ENCODE measurements at places on chromosomes 3 and 15.

DNA sequence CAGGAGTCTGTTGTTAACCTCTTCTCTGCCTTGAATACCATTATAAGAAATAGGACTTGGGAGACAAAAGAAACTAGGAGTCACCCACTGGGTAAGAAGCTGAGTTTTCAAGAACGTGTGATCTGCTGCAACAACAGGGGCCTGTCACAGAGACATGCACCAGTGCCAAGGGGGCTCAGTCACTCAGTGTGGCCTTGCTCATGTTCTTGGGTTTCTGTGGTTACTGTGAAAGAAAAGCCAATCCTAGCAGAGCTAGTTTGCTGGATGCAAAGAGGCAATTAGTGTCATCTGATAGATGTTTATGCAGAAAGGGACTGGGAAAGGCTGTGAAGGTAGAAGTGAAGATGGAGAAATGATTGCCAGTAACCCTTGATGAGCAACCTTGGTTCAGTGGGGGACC lies 126.3 kb downstream of the IQCH start:
- DNase-seq: no peak

DNA sequence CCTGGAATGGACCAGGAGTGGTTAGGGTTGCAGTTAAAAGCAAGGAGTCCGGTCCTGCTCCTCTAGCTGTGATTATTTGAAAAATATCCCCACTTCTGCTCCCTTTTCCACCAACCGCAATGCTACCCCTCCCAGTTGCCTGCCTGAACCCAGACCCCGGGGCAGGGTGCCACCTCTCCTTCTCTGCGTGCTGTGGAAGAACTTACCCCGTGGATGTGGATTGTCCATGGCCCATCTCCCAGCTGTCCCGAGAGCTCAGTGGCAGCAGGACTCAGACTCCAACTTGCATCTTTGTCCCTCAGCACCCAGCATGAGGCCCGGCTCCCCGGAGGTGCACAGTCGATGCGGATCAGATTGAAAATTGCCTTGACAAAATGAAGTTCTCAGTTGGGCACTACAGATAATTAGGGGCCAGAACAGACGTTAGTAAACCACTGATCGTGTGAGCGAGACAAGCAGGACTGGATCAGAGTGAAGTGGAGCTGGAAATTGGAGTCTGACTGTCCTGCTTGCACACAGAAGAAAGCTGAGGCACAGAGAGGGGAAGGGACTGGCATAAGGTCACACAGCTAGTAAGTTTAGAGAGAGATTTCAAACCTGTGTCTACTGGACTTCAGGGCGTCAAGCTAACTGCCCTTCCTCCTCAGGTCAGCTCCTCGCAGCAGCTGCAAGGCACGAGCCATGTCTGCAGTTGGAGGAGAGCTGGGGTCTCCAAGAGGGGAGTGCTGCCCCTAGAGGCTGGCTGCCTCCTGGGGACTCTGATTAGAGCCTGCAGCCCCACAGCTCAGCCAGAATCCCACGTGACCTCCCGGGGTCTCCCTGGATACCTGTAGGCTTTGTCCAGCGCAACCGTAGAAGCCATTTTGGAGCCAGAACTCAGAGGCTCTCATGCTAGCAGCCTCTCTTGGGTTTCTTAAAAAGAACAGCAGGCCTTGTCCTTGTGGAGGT lies 14.7 kb downstream of the SLC6A1 start:
- DNase-seq: no peak

GRCh38 chr15:60074181-60074885 lies 70.2 kb downstream of the FOXB1 start:
- DNase-seq: no peak

- no peak for DNase-seq
Measured at GRCh38 chr15:59131456-59131855, 26.5 kb downstream of the CCNB2 start.

- DNase-seq: no peak
Measured at GRCh38 chr3:58897646-58898045, 152.2 kb downstream of the CFAP20DC start.

- no peak for DNase-seq
Measured at GRCh38 chr3:171135549-171135948, 109.0 kb upstream of the SLC2A2 start.

- no peak for DNase-seq
Measured at GRCh38 chr15:48573780-48574179, 71.7 kb downstream of the FBN1 start.

DNA sequence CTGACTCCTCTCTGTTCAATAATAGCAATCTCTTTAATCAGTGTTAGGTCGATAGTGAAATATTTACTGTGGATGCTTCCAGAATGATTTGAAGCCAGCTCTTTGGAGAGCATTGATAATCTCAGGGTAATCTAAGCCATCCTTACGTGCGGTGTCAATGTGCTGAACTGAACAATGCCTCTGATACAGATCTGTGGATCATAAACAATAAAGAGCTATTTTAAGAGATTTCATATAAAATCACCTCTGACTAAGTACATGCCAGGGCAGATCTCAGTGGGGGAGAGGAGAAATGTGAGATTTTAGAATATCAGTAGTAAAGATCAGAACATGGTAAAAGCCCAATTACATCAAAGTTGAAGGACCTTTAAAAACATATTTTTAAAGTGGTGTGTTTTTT lies 319.3 kb upstream of the GBE1 start:
- no peak for DNase-seq
